ENCODE measurements at places on chromosomes 7 and 10. TPM values are rescaled to one million over a fixed set of nuclear protein-coding genes. Genes with fewer than 3 reads are reported as not detected.

The PFKFB3 gene
- 133 TPM for total RNA-seq

The UBE2D4 gene
- 10.1 TPM for total RNA-seq

The COBL gene
- total RNA-seq: not detected

The ADRA2A gene
- not detected for total RNA-seq

The ZNF853 gene
- total RNA-seq: 1.2 TPM

GRCh38 chr7:107660381-107661080 is at the start of gene SLC26A4:
Gene SLC26A4, plus strand, starts transcription at chr7:107660828. Its CDS starts 814 bp downstream, at chr7:107661642.
- peak within 1 kb of the TSS; percentile 84 for H3K27ac ChIP-seq
- peaks cover 32% of the 10 kb centered on the region for H3K4me1 ChIP-seq
- peak within 1 kb of the TSS; percentile 78 for H3K4me3 ChIP-seq
- peaks cover 26% of the 10 kb centered on the region for H3K27me3 ChIP-seq

- peak overlapping the region; percentile 20 for H3K27ac ChIP-seq
- H3K36me3 ChIP-seq: peaks cover 68% of the 10 kb centered on the region
- DNase-seq: no peak
- H3K4me1 ChIP-seq: peaks cover 21% of the 10 kb centered on the region
Measured at GRCh38 chr10:3099291-3100092, 32.1 kb downstream of the PFKP start.

- H3K4me3 ChIP-seq: no peak overlapping the region
- peaks cover 28% of the 10 kb centered on the region for H3K27me3 ChIP-seq
- DNase-seq: no peak
- H3K36me3 ChIP-seq: no peaks in the 10 kb centered on the region
Measured at GRCh38 chr10:52318136-52318701, 4.1 kb downstream of the DKK1 start.

GRCh38 chr10:49508654-49509053 is 30.3 kb downstream of the ERCC6 start:
- peaks cover 24% of the 10 kb centered on the region for H3K4me1 ChIP-seq
- no peak for DNase-seq

DNA sequence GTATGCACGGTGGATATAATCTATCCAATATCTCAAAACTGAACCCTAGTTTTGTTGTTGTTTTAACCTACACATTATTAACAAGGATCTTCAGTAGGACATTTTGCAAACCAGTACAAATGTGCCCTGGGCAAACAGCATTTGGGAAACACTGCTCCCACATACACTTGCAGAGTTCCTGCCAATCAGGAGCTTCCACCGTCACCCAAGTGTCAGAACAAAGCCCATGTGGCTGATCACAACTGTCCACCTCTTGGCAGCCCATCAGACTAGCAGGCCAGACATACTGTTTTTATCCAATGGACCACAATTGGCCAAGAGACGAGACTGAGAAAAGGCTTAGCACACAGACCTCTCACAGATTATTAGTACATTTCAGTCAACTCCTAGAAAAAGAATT is 200.4 kb downstream of the FAM107B start:
- H3K4me1 ChIP-seq: peaks cover 81% of the 10 kb centered on the region
- H3K27ac ChIP-seq: peak overlapping the region; percentile 74
- DNase-seq: no peak
- no peak overlapping the region for H3K4me3 ChIP-seq

GRCh38 chr7:135733603-135734342 is 5.8 kb upstream of the SLC13A4 start:
- no peaks in the 10 kb centered on the region for H3K36me3 ChIP-seq
- peaks cover 8% of the 10 kb centered on the region for H3K27me3 ChIP-seq

- H3K27ac ChIP-seq: no peak overlapping the region
- no peak for DNase-seq
- H3K27me3 ChIP-seq: no peaks in the 10 kb centered on the region
- no peak overlapping the region for H3K4me3 ChIP-seq
- H3K4me1 ChIP-seq: no peaks in the 10 kb centered on the region
Measured at GRCh38 chr10:293636-294035, 158.4 kb downstream of the ZMYND11 start.

- no peaks in the 10 kb centered on the region for H3K36me3 ChIP-seq
- peak; percentile 25 for DNase-seq
- peaks cover 2% of the 10 kb centered on the region for H3K27me3 ChIP-seq
- H3K4me3 ChIP-seq: no peak overlapping the region
- H3K27ac ChIP-seq: no peak overlapping the region
Measured at GRCh38 chr10:96747734-96748550, 27.6 kb upstream of the PIK3AP1 start.

GRCh38 chr10:31358688-31359330 is 39.8 kb downstream of the ZEB1 start:
- H3K36me3 ChIP-seq: peaks cover 24% of the 10 kb centered on the region
- H3K4me1 ChIP-seq: peaks cover 30% of the 10 kb centered on the region
- H3K27me3 ChIP-seq: no peaks in the 10 kb centered on the region
- H3K27ac ChIP-seq: no peak overlapping the region

GRCh38 chr7:8382004-8382730 is 51.2 kb upstream of the NXPH1 start:
- no peak overlapping the region for H3K4me3 ChIP-seq
- H3K4me1 ChIP-seq: peaks cover 5% of the 10 kb centered on the region
- peaks cover 23% of the 10 kb centered on the region for H3K27me3 ChIP-seq
- no peaks in the 10 kb centered on the region for H3K36me3 ChIP-seq
- DNase-seq: no peak
- H3K27ac ChIP-seq: no peak overlapping the region

DNA sequence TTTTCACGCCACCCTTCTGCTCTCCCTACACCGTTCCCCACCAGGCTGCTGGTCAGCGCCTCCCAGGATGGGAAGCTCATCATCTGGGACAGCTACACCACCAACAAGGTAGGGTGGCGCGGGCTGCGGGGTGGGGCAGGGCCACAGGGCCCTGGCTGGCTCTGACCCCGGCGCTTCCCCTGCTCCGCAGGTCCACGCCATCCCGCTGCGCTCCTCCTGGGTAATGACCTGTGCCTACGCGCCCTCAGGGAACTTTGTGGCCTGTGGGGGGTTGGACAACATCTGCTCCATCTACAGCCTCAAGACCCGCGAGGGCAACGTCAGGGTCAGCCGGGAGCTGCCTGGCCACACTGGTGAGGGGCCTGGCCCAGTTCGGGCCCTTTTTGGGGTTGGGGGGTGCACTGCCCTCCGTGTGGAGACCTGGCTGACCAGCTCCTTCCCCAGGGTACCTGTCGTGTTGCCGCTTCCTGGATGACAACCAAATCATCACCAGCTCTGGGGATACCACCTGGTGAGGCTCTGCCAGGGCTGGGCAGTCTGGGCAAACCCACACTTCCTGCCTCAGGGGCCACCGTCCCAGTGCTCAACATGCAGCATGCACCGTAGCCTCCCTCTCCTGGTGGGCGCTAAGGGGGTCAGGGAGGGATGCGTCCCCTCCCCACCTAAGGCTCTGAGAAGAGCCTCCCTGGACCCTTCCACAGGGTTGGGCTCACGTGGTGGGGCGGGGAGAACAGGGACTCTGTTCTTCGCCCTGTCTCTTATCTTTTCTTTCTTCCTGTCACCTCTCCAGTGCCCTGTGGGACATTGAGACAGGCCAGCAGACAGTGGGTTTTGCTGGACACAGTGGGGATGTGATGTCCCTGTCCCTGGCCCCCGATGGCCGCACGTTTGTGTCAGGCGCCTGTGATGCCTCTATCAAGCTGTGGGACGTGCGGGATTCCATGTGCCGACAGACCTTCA is 4.0 kb downstream of the GNB2 start:
- DNase-seq: no peak
- peaks cover 29% of the 10 kb centered on the region for H3K4me1 ChIP-seq
- peaks cover 25% of the 10 kb centered on the region for H3K36me3 ChIP-seq

- DNase-seq: no peak
- H3K36me3 ChIP-seq: no peaks in the 10 kb centered on the region
- no peaks in the 10 kb centered on the region for H3K27me3 ChIP-seq
- H3K4me3 ChIP-seq: no peak overlapping the region
- H3K27ac ChIP-seq: no peak overlapping the region
Measured at GRCh38 chr7:158251061-158251965, 336.3 kb downstream of the PTPRN2 start.

GRCh38 chr7:147478796-147479195 is 1111.8 kb upstream of the C7orf33 start:
- no peaks in the 10 kb centered on the region for H3K36me3 ChIP-seq
- no peak overlapping the region for H3K4me3 ChIP-seq
- no peak for DNase-seq
- H3K27ac ChIP-seq: no peak overlapping the region

- H3K4me3 ChIP-seq: peak overlapping the region; percentile 98
- H3K4me1 ChIP-seq: peaks cover 16% of the 10 kb centered on the region
- no peak for DNase-seq
- H3K36me3 ChIP-seq: peaks cover 34% of the 10 kb centered on the region
- H3K27me3 ChIP-seq: no peaks in the 10 kb centered on the region
Measured at GRCh38 chr10:60777696-60778213, 523 bp upstream of the CDK1 start.
